ENCODE measurements at places on chromosomes 6 and 20.

- DNase-seq: no peak
Measured at GRCh38 chr6:83086751-83087150, 19.3 kb downstream of the DOP1A start.

GRCh38 chr6:111987295-111987694 lies 66.6 kb upstream of the CCN6 start:
- no peak for DNase-seq

DNA sequence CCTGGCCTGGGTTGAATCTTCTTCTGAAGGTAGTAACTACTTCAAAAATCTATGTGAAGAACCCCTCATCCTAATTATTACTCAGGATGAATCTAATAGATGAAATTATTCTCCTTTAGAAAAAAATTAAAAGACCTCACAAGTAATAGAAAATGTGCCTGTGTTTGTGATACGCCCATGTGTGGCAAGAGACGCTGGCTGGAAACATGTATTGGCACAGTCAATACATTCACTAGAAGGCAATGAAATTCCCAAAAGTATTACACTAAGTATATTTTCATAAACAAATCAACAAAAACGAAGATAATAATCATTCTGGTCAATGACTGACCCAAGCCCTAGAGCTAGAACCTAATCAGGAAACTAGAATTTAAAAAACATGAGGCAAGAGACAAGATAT lies 64.0 kb downstream of the B4GALT5 start:
- DNase-seq: no peak

DNA sequence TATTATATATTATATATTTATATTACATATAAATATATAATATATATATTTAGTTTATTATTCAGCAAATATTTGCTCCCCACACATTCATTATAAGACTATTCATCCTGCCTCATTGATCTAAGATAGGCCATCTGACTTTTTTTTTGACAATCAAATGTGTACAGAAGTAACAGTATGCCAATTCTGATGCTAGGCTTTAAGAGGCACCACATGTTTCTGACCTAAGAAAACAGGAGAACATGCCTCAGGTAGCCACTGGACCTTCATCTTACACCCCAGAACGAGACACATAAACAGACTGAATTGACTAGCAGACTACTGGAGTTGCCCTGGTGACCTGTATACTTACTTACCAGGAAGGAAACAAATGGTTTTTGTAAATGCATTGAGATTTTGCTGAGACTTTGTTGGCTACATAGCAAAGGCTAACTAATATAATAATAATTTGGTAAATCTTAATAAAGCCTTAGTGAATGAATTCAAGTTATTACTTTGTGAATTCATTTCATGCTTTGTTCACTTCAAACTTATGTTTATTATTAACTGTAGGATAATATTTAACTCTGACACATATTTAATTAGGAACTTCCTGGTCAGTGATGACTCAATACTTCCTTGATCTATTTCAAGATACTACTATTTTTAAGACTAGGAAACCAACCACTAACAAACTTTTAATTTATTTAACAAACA lies 13.4 kb upstream of the MYO6 start:
- no peak for DNase-seq

GRCh38 chr20:21798384-21798783 lies 92.9 kb downstream of the PAX1 start:
- DNase-seq: no peak

DNA sequence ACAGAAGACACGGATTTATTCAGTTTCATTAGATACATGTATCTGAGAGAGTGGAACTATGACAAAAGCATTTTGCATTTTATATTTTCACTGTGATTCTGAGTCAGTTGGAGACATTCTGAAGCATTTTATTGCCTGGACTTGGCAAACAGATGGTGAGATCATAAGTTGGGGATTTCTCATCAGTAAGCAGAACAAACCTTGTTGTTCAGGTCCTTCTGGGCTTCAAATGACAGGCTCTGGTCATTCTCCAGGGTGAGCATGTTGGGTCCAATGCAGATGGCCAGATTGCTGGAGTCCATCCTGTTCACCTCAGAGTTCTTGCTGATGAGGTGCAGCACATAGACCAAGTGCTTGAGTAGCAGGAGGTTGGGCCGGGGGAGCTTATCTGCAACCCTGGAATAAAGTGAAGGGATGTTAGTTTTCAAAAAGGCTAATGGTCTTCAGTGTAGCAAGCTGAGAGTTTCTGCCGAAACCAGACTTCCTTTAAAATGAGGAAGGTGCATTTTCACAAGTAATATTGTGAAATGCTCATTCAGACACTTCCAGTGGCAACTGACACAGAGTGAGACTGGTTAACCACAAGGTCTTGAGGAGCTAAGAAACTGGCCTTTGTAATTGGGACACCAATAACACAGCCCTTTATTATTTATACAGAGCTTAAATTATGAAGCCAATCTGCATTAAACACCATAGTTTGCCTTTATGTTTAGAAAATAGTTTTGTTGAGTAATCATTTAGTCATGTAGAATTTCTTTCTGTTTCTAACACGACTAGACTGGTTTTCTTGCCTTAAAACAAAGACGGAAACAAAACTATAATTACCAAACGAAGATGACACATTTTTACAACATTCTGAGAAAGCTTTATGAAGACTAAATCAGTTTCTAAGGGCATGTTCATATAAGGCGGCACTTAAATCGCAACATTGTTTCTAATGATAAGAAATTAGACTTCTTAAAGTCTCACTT lies 5.6 kb downstream of the TAGAP start:
- DNase-seq: no peak

DNA sequence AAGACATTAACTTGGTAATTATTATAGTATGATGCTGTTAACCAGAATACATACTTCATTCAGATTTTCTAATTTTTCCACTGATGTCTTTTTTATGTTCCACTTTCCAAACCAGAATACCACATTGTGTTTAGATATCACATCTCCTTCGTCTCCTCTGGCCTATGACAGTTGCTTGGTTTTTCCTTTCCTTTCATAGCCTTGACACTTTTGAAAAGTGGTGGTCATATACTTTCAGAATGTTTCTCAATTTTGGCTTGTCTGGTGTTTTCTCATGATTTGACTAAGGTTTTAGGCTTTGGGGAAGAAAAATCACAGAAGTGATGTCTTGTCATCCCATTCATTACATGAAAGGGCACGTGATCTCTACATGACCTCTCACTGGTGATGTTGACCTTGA lies 24.3 kb upstream of the RIMS4 start:
- DNase-seq: no peak

DNA sequence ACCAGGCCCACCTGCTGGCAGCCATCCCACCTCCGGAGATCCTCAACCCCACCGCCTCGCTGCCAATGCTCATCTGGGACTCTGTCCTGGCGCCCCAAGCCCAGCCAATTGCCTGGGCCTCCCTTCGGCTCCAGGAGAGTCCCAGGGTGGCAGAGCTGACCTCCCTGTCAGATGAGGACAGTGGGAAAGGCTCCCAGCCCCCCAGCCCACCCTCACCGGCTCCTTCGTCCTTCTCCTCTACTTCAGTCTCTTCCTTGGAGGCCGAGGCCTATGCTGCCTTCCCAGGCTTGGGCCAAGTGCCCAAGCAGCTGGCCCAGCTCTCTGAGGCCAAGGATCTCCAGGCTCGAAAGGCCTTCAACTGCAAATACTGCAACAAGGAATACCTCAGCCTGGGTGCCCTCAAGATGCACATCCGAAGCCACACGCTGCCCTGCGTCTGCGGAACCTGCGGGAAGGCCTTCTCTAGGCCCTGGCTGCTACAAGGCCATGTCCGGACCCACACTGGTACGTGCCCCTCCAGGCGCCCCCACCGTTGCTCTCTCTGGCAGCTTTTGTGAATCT lies 1.1 kb downstream of the SNAI1 start:
- peak; percentile 70 for DNase-seq

- no peak for DNase-seq
Measured at GRCh38 chr6:10140824-10141223, 274.1 kb downstream of the TFAP2A start.

DNA sequence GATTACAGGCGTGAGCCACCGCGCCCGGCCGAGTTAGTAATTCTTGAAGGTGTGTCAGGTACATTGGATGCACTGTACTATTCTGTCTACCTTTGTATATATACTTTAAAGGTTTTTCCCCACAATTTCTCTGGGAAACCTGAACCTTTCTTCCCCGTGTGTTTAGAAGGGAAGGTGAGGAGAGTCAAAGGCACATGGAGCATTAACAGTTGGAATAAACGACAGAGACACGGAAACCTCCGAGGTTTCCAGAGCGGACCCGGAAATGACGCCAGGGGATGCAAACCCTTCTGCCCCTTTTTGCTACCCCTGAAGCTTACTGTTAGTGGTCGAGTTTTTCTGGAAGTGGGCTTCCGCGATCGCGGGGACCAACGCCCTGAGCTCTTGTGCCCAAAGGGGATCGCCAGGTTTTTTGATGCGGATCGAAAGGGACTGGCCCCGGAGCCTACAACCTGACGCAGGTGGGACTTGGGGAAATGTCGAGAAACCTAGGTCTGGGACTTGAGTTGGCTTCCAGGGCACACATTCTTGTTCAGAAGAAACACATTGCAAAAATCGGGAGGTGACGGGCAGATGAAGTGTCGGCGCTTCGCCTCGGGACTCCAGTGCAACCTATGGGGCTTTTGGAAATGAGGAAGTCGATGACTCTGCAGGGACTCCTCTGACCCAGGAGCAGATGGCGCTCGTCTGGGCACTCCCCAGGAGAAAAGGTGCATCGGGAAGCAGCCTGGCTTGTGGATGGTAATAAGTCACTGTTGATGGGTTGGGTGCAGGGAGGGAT lies 218.2 kb downstream of the OR2B2 start:
- no peak for DNase-seq

- no peak for DNase-seq
Measured at GRCh38 chr20:50347284-50348063, 156.8 kb downstream of the CEBPB start.

- no peak for DNase-seq
Measured at GRCh38 chr6:123519189-123519505, 117.6 kb downstream of the TRDN start.

DNA sequence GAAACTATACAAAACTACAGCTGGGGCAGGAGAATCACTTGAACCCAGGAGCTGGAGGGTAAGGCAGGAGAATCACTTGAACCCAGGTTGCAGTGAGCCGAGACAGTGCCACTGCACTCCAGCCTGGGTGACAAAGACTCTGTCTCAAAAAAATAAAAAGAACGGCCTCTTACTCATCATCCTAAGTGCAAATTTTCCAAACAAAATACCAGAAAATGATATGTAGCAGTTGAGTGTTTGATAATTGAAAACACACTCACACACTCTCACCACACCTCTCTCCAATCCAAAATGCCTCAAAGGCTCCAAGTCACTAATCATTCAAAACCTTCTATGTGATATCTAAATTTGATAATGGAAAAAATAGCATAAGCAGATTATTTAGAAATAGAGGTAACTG lies 198.6 kb upstream of the SHLD1 start:
- no peak for DNase-seq

GRCh38 chr6:4786996-4787395 lies 10.8 kb downstream of the CDYL start:
- DNase-seq: no peak

DNA sequence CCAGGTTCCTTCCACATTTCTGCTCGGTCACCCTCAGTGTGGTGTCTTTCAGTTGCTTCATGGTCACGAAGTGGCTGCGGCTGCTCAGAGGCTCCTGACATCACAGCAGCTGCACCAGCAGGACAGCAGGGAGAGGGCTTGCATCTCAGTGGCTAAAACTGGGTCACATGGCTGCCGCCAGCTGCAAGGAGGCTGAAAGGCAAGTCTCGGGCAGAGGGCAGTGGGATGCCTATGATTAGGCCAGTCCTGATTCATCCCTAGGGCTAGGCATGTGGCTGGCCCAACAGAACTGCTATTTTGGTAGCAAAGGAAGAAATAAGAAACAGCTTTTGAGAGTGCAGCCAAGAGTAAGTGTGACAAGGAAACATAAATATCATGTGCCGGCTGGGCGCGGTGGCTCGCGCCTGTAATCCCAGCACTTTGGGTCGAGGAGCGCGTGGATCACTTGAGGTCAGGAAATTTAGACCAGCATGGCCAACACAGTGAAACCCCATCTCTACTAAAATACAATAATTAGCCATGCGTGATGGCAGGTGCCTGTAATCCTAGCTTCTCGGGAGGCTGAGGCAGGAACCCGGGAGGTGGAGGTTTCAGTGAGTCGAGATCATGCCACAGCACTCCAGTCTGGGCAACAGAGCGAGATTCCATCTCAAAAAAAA lies 46.6 kb downstream of the RBM38 start:
- no peak for DNase-seq

- DNase-seq: no peak
Measured at GRCh38 chr6:33201147-33201545, 479 bp downstream of the SLC39A7 start.

DNA sequence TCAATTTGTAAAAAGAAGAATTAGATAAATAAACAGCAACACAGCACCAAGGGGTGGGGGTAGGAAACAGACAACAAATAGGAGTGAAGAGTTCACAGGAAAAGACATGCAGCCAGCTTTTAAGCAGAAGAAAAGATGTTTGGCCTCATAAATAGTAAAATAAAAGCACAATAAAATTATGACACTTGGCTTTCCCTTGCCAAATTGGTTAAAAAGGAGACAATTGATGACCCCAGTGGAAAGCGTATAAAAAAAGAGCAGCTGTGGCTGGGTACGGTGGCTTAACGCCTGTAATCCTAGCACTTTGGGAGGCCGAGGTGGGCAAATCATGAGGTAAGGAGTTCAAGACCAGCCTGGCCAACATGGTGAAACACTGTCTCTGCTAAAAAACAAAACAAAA lies 29.1 kb downstream of the BCAS1 start:
- DNase-seq: no peak

DNA sequence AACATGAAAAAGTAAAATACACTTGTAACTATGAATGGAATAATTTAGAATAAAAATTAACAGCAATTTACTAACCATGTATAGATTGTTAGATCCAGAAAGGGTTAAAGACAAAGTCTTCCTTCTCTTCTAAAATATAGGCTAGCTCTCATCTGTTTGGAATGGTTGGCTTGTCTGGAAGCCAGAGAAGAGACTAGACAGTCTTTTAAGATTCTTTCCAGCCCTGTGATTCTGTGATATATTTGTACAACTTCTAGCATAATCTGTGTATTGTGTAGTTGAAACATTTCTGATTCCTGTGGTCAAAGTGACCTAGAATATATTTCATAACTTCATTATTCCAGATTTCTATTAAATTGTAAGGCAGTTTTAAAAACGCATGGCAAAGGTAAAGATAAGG lies 196.6 kb downstream of the UST start:
- DNase-seq: no peak

DNA sequence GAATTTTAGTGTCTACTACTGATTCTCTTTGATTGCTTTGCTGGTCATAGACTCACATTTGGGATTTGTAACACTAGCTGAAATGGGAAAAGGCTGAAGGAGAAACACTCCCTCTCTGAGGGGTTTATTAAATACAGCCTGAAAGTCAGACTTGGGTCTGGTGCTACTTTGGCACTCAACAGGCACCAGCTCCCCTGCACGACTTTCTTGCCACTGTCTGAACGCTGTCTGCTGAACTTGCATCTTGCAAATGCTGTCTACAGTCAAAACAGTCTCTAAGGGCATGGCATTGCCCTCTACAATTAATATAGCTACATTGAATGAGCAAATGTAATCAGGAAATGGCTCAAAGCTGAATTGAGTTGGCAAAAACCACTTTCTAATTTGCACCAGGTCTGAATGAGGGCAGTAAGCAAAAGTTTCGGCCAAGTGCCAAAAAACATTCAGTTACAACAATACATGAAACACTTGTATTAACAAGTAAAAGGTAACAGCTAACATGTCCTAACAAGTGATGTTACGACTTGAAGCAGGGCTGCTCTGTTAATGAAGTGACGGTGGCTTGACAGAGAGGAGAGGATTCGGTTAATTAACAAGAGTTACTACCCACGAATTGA lies 119.5 kb downstream of the FOXC1 start:
- no peak for DNase-seq

GRCh38 chr6:33417128-33417902 lies 592 bp downstream of the CUTA start:
- no peak for DNase-seq
